ENCODE measurements at places on chromosomes 6 and 20.

DNA sequence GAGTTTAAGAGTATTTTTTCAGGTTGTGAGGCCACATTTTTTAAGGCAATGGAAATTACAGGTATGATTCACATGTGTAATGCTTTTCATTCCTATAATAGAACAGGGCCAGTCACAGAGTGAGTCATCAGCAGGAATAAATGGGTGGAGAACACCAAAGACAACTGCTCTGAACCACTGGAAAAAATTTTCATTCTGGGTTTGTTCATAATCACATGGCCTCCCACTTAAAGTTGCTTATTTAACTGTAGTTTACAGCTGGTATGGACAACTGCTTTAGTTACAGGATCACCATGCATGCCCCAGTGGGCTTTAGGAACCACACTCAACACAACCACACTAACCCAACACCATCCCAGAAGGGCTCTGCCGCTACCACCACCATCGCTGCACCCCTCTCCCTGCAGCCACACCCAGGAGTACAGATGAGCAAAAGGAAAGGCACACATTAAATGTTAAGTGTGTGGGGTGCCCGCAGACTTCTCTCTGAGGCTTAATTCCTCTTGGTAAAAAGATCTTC is 107.0 kb upstream of the DST start:
- DNase-seq: no peak

- DNase-seq: no peak
Observed at GRCh38 chr6:34359418-34360158, 32.9 kb downstream of the NUDT3 start.

- no peak for DNase-seq
Observed at GRCh38 chr20:31717478-31718201, 5.0 kb downstream of the BCL2L1 start.

DNA sequence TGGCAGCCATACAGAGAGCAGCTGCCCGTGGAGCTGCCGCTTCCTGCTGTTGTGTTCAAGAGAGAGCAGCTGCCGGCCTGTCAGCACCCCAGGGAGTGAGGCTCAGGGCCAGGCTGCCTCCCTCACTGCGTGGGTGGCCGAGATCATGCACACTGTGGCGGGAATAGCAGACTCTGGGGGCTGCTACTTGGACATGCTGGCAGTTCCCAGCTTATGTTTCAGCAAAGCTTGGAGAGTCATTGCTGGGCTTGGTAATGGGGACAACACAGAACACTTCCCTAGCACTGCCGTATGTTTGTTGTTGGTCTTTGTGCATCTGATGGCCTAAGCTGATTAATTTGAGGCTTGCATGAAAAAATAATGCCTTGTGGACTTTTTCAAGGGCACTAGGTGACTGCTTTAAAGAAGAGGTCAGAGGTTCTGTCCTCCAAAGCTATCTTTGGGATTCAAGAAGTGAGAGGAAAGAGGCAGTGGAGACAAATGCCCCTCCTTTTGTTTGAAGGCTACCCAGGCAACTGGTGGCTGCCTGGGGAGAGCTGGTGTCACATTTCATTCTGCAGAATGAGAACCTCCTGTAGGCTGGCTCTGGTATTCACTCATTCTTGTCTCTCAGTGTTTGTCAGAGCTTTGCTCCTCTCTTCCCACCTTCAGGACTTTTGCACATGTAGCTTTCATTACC is 18.8 kb downstream of the MRAP2 start:
- DNase-seq: no peak

DNA sequence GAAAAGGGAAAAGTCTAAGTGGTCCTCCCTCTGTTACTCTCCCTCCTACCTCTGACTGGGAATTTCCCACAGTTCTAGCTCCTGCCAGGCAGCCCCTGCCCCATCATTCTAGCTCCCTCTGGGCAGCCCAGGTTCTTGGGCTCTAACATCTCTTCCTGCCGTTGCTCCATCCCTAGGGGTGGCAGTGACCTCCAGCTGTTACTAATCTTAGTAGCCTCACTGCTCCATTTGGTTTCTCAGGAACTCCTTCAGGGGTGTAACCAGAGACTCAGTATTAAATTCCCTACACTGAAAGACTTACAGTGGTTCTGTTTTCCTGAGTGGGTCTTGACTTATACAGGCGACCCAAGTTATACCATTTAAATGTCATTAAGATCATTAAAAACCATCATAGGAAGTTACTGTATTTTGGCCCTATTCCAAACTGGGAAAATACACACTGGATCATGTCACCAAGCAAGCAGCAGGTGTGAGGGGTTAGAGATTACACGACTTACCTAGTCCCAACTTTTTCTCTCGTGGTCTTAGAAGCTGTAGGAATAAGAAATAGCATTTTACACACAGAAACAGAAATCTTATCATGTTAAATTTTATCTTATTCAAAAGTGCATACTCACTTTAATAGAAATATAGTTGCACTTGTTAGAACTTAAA is 10.1 kb downstream of the DPM1 start:
- no peak for DNase-seq

DNA sequence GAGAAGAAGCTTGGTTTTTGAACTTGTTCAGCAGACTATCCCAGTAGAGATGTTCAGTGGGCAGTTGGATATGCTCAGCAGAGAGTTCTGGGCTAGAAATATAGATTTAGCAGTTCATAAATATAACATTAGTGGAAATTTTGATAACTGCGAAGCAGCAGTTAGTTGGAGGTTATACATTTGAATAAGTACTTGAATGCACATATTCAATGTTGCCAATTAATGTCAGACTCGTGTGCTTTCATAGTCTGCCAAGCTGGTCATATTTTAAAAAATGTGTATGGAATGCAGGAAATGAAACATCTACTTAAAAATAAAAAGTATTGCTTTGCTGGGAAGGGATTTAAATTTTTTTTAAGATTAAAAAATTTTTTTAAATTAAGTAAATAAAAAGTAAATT is 92.5 kb upstream of the E2F3 start:
- no peak for DNase-seq

- DNase-seq: no peak
Observed at GRCh38 chr20:3740615-3741301, 8.3 kb downstream of the HSPA12B start.

DNA sequence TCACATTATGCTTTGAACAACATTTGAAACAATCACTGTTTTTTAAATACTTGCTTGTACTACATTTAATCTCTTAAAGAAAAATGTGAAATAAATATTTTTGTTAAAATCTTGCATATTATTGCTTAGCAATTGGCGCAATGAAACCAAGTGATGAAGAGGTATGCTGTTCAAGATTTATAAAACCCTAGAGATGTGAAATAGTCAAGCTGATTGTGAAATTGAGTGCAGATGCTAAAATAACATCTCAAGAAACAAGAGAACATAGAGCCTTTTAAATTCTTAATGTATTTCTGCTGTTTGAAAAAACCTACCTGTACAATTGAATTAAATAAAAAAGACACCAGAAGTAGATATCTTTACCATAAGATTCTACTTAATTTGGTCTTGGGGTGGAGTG is 179.2 kb upstream of the MCHR2 start:
- no peak for DNase-seq

GRCh38 chr6:89768324-89768723 is 51.3 kb downstream of the MDN1 start:
- DNase-seq: no peak

- no peak for DNase-seq
Observed at GRCh38 chr6:10163203-10163962, 251.5 kb downstream of the TFAP2A start.

GRCh38 chr20:37336369-37337207 is 9.4 kb upstream of the SRC start:
- DNase-seq: no peak

DNA sequence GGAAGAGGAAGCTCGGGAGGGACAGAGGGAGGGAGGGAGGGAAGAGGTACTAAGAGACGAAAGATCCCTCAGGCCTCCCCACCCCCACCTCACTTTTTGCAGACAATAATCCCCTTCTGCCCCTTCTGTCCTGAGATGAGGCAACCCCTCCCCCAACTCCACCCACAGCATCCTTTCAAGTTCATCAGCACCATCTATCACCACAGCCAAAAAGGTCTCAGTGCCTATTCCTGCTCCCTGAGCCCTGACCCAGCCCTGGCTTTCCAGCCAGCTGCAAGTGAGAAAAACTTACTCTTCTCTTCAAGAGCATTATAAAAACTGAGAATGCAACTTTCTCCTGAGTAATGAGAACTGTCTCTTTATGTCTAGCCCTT is 133.2 kb upstream of the LRFN2 start:
- no peak for DNase-seq

GRCh38 chr6:169931261-169931660 is 179.8 kb downstream of the ERMARD start:
- no peak for DNase-seq

Measured in omental fat pad (tissue), 4 donors.